ENCODE measurements at places on chromosomes 12 and 14.

DNA sequence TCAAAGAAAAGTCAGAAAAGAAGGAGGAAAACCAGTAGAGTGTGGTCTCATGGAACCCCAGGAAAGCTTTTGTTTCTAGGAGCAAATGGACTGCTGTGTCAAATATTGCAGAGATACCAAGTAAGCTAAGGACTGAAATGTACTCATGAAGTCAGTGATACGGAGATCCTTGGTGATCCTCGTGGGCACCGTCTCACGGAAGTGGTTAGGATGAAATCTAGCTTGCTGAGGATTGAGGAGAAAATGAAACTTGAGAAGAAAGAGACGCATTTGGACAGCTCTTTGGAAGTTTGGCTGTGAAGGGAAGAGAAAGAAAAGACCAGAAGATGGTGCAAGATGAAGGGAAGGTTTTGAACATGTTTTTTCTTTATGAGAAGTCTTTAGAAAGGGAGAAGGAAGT, 104.0 kb upstream of the CCND2 start:
- no peak for DNase-seq

DNA sequence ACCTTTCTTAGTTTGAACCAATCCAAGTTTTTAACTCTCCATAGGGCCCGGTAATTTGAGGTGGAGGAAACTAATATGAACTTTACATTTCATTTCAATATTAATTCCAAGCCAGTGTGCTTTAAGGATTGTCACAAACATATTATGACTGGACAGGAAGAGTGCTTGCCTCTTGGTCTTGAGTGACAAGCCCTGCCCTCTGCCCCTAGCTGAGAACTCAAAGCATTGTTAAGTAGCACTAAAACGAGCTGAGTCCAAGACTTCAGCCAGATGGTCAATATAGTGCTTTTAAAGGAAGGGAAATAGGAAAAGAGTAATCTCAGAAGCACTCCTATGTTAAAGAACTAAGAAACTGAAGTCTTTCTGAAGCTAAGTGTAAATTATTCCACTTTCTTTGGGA, 17.1 kb downstream of the TRMT5 start:
- DNase-seq: no peak

GRCh38 chr12:28294300-28294699, 104.0 kb downstream of the CCDC91 start:
- DNase-seq: peak; percentile 15

DNA sequence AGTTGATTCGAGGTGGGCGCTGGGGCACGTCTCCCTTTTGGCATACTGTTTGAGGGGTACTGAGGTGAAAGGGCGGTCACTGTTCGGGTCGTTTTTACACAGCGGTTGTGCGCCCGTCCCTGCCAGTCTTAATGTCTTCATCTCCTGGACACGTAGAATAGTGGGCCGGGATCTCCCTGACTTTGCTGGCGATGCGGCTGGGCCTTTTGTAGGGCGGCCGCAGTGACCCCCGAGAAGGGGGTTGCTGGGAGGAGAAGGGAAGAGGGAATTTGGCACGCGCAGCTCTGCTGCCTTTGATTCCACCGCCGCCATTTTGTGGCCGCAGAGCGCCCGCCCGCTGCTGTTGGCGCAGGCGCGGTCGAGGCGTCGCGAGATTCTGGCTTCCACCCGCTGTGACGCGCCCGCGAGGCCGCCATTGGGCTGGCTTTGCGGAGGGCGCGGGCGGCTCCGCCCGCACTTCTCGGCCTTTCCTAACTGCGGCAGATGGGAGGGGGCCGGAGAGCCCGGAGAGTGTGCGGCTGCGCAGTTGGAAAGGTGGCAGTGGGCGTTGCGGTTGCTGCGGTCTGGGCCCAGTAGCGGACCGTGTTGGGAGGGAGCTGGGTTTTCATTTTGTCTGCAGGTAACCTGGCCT, 542 bp downstream of the SRSF5 start:
- peak; percentile 58 for DNase-seq

GRCh38 chr12:4261655-4262054, 11.9 kb upstream of the CCND2 start:
- DNase-seq: no peak

GRCh38 chr14:34015383-34015782, 64.5 kb upstream of the EGLN3 start:
- DNase-seq: no peak

DNA sequence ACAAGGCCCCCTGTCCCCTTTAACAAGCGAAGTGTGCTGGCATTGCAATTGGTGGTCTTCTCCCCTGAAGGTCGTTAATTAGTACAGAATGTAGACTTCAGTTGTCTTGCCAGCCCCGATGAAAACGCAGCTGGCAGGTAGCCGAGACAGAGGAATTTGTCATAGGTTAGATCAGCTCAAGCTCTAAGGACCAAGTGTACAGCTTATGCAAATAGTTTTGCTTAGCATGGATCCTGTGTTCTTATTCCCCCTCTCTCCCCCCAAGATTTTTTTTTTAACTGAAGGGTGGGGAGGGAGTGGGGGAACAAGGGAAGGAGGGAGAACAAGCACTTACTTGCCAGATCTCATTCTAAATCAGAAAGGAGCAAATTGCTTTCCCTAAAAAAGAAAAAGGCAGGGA, 58.6 kb upstream of the PARP11 start:
- no peak for DNase-seq

GRCh38 chr12:116820064-116820656, 61.1 kb downstream of the HRK start:
- no peak for DNase-seq

DNA sequence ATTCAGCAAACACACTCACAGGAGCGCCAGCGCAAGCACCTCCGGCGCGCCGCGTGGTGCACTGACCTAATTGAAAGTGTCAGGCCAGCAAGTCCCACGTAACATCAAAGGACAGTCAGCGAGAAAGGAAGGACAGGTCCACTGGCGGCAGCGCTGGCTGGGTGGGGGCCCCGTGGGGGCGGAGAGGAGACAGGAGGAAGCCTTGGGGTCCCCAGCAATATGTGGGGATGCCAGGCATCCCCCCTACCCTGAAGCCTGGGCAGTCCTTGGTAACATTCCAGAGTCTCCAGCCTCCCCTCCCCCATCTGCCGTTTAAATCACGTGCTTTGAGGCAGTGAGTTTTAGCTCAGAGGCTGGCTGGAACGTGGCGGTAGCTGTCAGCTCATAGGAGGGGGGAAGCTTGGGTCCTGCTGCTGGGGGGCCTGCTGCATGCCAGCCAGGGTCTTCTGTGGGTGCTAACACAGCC, 159.2 kb downstream of the CALM1 start:
- peak; percentile 42 for DNase-seq

DNA sequence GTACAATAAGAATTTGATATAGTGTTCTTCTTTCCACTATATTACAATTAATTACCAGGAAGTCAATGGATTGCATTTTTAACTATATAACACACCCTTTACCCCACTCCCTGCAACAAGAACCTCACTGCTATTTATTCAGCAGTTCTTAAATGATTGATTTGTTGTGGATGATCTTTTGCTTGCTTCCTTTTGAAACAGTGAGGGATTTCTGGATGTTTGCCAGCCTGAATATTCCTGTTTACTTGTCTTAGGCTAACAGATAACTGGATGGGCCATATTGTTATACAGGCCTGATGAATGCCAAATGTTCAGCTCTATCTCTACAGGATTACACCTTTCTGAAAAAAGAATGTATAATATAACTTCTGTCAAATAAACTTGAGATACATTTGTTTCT, 497.6 kb downstream of the APAF1 start:
- DNase-seq: no peak

DNA sequence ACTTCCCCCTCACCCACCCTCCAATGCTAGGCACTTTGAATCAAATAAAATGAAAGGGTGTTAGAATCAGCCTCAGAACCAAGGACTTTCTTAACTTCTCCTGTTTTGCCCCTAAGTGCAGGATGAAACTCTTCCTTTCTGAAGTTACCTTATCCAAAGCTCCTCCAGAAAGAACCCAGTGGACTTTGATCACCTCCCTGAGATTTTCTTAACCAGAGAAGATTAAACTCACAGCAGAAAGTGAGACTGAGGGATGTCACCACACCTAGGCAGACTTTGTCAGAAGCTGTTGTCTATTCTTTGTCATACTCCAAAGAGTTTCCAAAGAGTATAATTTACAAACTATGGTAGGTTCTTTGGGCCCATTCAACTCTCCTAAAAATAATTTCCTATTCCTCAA, 14.2 kb upstream of the RNASE3 start:
- DNase-seq: no peak

- no peak for DNase-seq
Observed at GRCh38 chr12:103881261-103881660, 40.2 kb upstream of the NT5DC3 start.

- no peak for DNase-seq
Observed at GRCh38 chr12:12748044-12748443, 30.9 kb downstream of the CDKN1B start.

GRCh38 chr14:102708494-102708893, 68.8 kb upstream of the TRAF3 start:
- no peak for DNase-seq

- no peak for DNase-seq
Observed at GRCh38 chr12:93427779-93428564, 13.8 kb downstream of the UBE2N start.

DNA sequence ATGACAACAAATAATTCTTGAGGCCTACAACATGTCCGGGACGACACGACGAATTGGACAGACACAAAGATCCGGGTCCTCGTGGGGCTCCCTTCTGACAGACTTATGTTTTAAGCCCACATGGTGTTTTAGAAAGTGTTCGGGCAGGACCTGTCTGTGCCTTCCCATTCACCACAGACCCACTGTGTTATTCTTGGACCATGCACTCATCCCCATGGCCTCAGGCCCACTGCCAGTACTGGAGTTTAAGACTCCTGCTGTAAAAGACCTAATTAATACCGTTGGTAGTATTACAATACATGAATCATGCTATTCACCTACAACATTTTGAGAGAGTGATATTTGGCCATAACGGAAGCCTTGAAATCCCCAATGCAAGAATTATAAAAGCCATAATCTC, 20.0 kb downstream of the SLC15A4 start:
- DNase-seq: no peak

- DNase-seq: no peak
Observed at GRCh38 chr12:46160101-46160980, 108.5 kb downstream of the SLC38A1 start.

GRCh38 chr12:125064492-125064891, 743 bp upstream of the AACS start:
- no peak for DNase-seq

DNA sequence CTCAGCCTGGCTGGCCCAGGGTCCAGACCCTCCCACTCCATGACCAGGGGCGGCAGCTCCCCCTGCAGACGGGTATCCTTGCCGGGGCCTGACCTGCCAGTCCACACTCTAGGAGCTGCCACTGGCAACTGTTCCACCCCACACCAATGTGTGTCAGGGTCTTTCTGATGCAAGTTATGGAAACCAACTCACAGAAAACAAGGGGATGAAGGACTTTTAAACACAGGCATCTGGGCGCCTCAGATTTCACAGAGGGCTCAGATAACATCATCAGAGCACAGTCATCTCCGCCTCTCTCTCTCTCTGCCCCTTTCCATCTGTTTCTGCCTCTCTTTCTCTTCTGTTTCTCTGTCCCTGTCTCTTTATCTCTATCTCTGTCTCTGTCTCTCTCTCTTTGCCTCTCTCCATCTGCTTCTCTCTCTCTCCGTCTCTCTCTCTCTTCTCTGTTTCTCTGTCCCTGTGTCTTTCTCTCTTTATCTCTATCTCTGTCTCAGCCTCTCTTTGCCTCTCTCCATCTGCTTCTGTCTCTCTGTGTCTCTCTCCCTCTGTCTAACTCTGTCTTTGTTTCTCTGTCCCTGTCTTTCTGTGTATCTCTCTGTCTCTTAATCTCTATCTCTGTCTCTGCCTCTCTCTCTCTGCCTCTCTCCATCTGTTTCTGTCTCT, 67.4 kb upstream of the FBRSL1 start:
- no peak for DNase-seq

DNA sequence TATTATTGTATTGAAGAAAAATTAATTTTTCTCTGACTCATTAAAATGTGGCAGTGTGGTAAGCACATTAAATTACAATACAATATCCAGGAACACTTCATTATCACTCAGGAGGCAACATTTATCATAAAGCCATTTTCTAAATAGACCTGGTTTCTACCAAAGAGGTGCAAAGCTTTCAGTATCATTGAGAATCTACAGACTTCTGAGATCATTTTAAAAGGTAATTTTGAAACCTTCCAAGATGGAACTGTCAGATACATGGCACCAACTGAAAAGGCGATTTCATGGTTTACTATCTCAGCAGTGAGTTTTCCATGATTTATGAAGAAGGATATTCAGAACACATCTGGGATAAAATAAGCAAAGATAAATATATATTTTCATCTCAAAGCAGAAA, 85.8 kb downstream of the KITLG start:
- no peak for DNase-seq

GRCh38 chr14:84686550-84686949, 843.4 kb upstream of the FLRT2 start:
- DNase-seq: no peak

DNA sequence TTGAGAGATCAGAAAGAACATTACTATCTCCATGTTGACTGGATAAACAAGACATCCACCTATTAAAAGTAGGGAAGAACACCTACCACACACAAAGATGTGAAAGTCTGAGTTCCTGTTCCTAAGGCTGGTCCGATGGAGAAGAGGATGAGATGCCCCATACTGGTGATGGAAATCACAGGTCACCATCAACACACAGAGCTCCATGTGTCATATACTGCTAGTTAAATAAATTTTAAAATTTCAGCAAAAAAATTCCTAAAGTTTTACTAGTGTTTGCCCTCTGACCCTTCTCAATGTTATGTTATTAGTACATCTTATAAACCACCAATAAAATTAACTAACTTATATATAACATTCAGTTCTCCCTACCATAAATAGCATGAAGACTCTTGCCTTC, 59.1 kb downstream of the KCNA5 start:
- DNase-seq: no peak

GRCh38 chr12:27828196-27828595, 48.2 kb upstream of the MANSC4 start:
- DNase-seq: no peak

DNA sequence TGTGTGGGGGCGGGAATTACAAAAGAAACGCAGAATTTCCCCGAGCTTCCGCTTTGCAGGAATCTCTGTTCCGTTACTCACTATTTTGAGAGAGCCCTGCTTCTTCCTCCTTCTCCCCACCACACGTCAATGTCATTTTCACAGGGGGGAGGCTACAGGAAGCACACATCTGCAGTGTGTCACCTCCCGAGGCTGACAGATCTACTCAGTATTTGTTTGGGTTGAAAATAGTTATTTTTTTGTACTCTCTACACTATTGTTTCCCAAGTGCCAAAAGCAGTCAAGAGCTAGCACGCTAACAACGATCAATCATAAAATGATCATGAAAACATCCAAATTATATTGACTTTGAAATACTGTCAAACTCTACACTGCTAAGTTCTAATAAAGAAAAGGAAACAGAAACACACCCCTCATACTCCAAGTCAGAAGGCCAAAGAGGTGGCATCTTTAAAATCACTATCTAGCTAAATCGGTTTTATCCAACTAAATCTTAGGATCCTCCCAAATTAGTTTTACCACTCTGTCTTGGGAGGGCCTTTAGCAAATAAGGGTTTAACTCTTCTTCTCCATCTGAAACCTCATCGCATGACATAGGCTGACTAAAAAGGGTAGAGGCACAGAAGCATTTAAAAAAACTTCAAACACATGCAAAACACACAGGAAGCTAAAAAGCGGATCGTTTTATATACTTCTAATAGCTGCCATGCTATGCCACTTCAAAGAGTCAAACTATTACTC, 51.8 kb downstream of the FOXN3 start:
- DNase-seq: no peak

- DNase-seq: no peak
Observed at GRCh38 chr12:66154776-66155175, 15.0 kb downstream of the TMBIM4 start.

GRCh38 chr14:99560922-99561683, 42.9 kb downstream of the CCDC85C start:
- no peak for DNase-seq

GRCh38 chr12:117069926-117070900, 29.0 kb downstream of the TESC start:
- DNase-seq: peak; percentile 85
